ENCODE measurements at places on chromosomes 2 and 18.

DNA sequence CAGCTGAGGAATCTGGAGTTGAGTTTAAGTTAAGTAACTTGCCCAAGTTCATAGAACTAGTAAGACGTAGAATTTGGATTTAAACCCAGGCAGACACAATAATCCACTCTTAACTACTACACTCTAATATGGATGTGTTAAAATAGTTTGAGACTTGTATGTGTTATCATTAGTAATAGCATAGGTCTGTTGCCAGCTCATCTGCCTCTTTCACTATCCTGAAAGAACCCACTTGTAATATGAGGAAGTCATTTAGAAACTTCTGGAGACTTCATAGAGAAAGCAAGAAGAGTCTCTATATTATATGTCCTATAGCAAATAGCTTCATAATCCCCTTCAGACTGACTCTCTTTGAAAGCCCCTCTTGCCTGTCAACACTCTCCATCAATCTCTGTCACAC lies 43.0 kb upstream of the ACADL start:
- no peak for DNase-seq

- no peak for DNase-seq
Observed at GRCh38 chr18:11125492-11126315, 23.7 kb downstream of the PIEZO2 start.

DNA sequence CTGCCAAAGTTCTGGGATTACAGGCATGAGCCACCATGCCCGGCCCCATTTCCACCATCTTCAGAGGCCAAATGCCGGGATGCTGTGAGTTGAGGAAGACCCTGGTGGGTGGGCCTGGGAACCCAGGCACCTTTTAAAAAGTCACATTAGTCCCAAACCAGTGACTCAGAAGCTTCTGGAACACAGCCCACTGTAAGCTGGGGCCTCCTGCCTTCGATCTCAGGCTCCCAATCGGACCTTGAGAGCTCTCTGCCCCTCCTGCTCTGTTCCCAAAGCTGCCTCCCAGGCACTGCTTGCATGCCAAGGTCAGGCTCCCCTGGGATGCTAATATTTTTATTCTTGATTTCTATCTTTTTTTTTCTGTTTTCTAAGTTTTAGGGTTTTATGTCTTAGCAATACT lies 4.2 kb downstream of the ADCY3 start:
- DNase-seq = no peak

DNA sequence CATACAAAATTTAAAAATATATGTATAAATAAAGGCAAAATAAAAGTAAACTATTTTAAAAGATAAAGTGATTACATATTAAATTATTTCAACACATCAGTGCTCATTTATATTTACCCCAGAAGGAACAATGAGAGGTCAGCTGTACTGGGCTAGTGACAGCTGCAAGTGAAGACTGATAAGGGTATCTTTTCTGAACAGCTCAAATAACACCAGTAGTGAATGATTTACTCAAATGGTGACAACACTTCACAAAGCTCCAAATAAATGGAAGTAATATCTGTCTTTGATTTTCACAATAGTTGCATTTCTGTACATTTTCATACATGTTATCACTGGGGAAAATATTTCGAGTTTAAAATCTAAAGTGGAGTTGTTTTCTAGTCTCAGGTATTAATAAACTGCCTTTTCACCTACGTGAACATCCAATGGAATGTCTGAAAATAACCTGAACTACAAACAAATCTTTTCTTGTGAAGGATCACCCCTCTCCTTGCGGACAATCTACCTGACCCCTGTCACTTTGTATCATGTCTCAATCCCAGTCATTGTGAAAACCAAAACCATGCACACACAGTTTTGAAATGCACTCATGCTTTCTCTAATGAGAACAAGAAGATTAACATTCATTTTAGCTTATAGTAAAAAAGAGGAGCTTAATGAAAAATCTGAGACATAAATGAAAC lies 1928.8 kb upstream of the CELF4 start:
- DNase-seq = no peak

- DNase-seq = no peak
Observed at GRCh38 chr2:189086250-189086649, 93.3 kb downstream of the COL5A2 start.

DNA sequence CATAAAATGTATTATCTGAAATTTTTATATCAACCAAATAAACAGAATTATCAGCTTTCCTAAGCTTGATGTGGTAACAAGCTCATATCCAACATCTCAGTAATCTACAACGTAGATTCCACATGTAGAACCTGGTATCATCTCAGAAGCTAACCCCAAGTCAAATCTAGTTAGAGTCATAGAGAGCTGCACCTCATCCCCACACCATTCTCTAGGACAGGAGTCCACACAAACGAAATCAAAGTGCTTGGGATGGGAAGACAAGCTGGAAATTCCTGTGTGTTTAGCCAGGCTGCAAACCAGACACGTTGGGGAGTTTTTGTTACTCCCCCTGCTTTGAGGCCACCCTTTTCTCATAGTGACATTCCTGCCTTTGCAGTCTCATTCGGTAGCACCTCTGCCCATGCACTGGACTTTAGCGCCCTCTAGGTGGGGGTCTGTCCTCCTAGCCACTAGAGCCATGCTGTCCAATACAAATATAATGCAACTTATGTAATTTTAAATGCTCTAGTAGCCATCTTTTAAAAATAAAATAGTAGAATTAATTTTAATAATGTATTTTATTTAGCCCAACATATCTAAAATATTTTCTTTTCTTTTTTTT lies 28.1 kb upstream of the SATB2 start:
- no peak for DNase-seq

DNA sequence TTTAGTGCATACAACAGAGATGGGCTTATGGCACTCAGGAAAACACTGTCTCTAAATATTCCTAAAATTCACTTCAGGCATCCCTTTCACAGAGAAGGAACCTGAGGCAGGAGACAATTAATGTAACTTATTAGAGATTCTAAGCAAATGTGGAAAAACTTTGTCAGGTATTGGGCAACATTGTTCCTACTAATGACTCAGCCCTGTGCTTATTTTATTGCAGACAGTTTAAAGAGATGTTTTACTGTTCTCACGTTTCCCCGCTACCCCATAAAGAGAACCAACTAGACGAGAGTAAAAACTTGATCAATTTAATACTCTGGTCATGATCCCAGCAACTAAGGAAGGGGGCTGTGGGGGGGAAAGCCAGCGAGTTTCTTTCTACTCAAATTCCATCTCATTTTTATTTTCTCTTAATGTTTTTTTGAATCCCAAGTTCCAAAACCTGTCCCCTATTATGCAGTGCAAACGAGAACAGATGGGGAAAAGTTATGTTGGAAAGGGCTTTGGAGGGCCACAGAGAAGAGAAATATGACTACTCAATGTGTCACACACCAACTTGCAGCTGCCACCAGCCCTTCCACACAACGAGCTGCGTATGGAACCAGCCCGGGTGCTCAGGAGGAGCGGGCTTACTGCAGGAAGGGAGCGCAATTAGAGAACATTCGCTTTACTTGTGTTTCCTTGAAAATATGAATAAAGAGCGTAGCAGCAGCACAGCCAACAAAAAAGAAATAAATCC lies 18.7 kb upstream of the ACVR1 start:
- DNase-seq = no peak

DNA sequence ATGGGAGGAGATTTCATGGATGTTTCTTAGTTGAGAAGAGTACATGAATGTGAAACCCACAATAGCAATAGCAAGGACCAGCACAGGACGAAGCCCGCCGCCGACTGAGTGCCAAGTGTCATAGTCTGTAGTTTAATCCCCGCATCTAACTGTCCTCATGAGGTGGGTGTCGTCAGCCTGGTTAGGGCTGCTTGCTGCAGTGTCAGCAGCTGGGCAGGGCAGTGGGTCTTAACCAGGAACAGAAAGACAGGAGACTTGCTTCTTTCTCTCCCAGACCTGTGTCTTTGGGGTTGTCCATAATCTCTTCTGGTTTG lies 146.6 kb downstream of the VAPA start:
- DNase-seq = no peak

GRCh38 chr2:131521961-131522781 lies 5.5 kb upstream of the CCDC74A start:
- no peak for DNase-seq

- no peak for DNase-seq
Observed at GRCh38 chr2:98777710-98778109, 46.8 kb upstream of the MGAT4A start.

GRCh38 chr2:123451542-123451941 lies 573.5 kb upstream of the CNTNAP5 start:
- no peak for DNase-seq

- DNase-seq = no peak
Observed at GRCh38 chr2:6254441-6254840, 562.3 kb downstream of the SOX11 start.

DNA sequence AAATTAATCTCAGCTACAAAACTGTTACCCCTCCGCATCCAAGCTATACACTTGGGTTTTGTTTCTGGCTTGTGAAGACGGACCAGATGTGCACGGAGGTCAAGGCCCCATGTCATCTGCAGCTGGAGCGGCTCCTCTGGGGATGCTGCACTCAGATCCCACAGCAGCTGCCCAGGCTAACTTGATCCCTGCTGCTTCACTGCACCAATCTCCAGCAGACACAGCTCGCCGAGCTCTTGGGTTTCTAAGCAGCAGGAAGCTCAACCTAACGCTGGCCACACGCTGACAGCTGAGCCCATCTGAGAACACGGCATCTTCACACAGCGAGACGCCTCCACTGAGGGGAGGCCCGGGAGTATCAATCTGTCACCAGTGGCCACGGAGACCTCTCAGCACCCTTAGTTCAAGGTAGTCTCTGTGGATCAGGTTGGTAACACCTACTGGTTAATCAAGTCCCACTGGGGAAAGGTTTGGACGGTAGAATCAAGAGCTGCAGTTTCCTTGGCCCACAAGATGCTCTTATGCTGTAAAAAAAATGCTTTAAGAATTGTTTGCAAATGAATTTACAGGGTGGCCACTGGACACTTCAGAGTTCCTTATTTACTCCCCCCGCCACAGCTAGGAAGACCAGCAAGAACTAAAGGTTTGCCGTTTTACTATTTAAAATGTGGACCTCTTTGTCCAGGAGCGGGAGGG lies 67.5 kb downstream of the EMILIN2 start:
- no peak for DNase-seq

DNA sequence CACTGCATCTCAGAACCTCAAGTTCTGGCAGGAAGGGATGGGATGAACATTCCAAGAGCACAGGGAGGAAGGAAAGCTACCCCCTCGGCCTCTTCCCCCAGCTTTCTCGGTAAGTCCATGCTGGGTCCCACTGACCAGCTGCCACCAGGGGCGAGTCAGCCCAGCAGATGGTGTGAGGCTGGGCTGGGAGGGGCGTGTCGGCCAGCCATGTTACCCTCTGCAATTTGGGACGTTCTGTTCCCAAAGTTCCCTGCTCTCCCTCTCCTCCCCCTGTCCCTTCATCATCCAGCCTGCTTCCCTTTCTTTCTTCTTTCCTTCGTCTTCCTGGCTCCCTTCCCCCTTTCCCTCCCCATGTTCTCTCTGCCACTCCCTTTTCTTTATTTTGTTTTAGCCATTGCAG lies 74.3 kb upstream of the TNP1 start:
- DNase-seq = no peak

GRCh38 chr2:23566241-23567142 lies 181.5 kb downstream of the KLHL29 start:
- DNase-seq = no peak

- no peak for DNase-seq
Observed at GRCh38 chr2:99448556-99448955, 41.3 kb downstream of the REV1 start.

GRCh38 chr2:161085149-161085548 lies 75.1 kb upstream of the TANK start:
- DNase-seq = no peak

GRCh38 chr2:160557903-160558302 lies 64.3 kb upstream of the RBMS1 start:
- DNase-seq = no peak

DNA sequence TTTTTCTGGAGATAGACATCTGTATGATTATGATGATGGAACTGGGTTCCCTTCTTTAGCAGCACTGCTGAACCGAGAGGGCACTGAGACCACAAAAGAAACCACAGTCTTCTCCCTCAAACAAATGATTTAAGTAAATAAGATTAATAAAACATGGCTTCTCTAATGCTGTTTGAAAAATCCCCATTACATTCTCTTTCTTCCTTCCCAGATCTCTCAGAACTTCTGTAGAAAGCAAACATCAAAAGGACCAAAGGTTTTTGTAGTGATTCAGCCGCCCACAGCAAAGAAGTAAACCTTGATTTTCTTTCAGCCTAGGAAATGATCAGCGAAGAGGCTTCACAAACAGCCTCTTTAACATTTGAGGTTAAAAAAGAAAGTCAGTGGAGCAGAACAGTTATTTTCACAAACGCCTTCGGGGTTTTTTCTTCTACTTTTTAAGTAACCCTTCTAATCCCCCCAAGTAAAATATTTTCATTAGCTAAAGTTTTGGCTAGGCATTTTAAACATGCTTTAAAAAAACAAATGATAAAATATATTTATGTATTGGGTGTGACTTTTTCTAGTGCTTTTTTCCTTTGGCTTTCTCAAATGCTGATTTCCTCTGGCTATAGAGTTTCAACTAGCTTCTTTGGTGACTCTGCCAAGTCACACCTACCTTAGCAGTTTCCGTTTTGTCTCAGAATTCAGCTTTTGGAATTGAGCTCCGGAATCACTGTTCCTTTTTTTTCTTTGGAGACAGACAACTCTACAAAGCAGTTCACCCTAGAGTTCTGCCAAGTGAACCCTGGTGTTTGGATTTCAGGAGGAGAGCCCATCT lies 89.6 kb downstream of the UPP2 start:
- no peak for DNase-seq

- DNase-seq = no peak
Observed at GRCh38 chr18:71849407-71849806, 694.7 kb downstream of the CBLN2 start.

DNA sequence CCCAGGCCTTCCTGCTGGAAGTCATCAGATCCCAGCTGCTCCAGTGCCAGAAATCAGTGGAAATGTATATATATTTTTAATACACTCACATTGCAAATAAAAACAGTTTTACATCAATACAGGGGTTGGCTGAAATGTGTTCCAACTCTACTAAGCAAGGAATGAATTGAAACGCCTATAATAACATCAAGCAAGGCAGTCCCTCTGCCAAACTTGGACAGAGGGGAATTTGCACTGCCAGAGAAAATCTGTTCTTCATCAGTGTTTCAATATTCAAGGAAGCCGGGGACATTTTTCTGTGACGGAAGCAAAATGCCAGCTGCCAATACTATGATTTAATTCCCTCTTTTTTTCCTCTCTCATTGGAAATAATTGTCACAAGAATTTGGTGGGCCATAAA lies 335.3 kb downstream of the TNS1 start:
- DNase-seq = no peak
